ENCODE measurements at places on chromosomes 3 and 15.

- DNase-seq, result no peak
These were observed 285.2 kb upstream of the MME start for GRCh38 chr3:154794814-154795445.

DNA sequence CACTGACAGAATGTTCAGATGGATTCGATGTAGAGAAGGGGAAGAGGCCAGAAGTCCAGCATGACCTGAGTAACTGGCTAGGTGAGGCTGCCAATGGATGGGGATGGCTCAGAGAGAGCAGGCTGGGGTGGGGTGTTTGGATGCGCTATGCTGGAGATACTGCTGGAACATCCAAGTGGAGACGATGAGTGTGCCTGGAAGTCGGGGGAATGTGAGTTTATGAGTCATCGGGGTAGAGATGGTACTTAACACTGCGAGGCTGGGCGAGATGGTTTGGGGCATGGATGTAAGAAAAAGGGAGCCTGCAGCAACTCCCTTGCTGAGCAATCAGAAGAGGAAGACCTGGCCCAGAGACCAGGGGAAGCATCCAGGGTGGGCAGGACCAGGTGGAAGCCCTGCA lies 180.7 kb downstream of the SLCO3A1 start:
- no peak for DNase-seq

DNA sequence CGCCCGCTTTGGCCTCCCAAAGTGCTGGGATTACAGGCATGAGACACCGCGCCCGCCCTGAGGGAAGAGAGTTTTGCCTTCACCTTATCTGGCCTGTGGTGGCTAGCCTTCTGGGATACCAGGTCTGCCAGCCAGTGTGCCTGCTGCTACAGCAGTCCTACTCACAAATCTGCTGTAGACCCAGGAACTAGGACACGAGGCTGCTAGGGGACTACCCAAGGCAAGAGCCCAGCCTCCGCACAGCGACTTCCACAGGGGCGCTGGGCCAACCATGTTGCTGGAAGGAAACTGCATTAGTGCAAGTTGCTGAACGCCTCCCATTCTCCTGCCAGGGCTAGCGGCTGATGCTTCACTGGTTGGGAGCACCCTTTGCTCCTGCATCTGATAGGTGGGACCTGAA lies 53.7 kb downstream of the DHX30 start:
- no peak for DNase-seq

GRCh38 chr3:17588422-17588821 lies 154.0 kb downstream of the TBC1D5 start:
- DNase-seq, result no peak

DNA sequence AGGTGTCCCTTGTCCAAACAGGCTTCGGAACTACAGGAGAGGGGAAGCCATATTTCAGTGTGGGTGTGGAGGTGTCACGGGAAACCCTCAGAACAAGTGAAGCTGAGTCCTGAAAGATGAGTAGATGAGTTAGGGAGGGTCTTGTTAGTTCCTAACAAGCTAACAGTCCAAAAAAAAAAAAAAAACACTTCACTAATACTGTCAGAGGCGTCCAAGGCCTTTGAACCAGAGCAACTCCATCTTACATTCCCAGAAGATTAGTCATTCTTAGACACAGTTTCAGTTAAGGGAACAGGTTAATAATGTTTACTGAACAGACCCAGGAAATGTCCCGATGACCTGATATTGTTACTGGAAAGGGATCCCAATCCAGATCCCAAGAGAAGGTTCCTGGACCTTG lies 7.0 kb upstream of the ATP8B4 start:
- DNase-seq, result no peak

DNA sequence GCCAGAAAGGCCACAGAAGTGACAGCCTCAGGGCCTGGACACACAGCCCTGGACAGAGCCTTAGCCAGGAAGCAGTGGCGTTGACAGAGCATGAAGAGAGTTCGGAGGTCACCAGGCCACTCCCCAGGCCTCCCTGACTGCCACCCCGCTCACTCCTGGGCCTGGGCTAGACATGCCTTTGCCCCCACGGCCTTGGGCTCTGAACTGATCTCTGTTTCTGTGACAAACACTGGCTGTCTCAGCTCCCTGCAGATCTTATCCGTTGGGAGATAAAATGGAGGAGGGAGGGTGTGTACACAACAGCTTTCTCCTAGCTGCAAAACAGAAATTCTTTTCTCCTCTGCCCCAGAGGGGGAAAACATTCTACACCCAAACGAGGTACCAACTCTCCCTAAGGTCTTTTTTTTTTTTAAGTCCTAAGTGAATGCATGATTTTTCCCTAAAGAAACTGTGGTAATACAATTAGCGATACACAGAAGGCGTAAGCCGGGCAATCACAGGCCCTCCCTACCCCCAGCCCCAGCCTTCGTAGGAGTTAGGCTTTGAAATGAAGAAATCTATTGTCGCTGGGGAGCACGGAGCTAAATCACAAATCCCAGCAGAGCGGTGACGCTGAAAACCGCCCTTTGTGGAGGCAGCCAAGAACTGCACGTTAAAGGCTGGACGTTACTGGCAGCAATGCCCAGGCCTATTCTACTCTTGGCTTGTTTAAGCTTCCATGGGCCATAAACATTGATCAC lies 45.0 kb downstream of the SRGAP3 start:
- no peak for DNase-seq

GRCh38 chr3:46914849-46915248 lies 37.3 kb downstream of the PTH1R start:
- no peak for DNase-seq

DNA sequence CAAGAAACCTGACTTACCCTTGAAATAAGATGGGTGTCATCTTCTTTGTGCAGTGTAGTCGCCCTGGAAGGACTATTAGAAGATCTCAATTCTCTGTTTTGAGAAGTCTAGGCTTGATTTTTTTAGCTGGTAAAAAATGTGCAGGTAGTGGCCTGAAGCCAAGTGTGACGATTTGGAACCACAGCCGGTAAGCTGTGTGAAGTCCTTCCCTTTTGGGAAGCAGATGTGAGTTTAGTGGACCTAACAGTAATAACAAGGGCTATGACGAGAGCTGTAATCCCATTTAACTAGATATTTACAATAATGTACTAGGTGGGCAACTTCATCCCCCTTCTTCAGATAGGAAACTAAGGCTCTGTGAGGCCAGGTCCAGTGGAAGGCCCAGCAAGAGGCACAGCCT lies 81.7 kb upstream of the MYZAP start:
- DNase-seq, result no peak

GRCh38 chr3:34066328-34066727 lies 267.9 kb downstream of the PDCD6IP start:
- no peak for DNase-seq

GRCh38 chr3:189841473-189842205 lies 210.4 kb downstream of the TP63 start:
- no peak for DNase-seq

DNA sequence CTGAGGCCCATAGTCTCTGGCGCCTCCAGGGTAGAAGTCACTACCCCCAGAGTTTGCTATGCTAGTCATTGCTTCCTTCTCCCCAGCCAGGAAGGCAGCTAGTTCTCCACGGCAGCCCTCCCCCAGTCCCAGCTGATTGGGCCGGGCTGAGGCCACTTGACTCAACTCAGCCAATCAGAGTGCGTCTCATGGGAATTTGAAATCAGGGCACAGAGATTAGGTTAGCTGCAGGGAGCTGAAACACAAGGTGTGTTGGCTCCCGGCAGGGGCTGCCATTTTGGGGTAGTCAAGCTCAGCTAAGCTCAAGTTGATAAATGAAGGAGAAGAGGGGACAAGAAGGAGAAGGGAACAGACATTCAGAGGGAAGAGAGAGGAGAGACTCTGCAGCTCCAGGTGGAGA lies 32.8 kb downstream of the LINGO1 start:
- peak; percentile 43 for DNase-seq

GRCh38 chr3:69462826-69463100 lies 76.9 kb upstream of the FRMD4B start:
- DNase-seq, result no peak

Data from Jurkat, Clone E6-1 (cell line).